ENCODE measurements at places on chromosomes 6 and 20.
A peak's percentile ranks its signal among the peaks of the same experiment; 100 is the strongest.

- DNase-seq = no peak
These were observed 147.8 kb downstream of the HS3ST5 start for GRCh38 chr6:114195027-114195365.

DNA sequence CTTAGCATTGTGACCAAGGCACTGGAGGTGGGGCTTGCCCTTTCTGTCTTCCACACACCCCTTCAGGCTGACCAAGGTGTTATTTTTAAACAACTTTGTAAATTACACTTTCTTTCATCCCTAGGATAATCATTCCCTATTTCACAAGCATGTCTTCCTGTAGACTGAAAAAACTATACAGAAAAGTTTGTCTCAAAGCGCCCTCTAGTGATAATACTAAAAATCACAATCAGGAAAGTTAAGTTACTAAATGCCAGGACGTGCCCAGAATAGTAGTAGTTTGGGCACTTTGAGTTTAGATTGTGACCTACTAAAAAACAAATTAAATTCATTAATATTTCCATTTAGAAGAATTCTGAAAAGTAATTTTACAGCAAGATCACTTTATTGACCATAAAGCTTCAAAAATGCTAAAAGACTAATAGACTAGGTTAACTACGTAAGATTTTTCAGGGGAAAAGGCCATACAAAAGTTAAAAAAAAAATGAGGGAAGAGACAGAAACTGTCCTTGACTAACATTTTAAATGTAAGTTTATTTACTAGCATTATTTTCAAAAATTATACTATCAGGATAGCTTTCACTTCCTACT, 123.3 kb upstream of the DUSP22 start:
- peak; percentile 35 for DNase-seq

- no peak for DNase-seq
These were observed 45.4 kb downstream of the SLC24A3 start for GRCh38 chr20:19257865-19258264.

DNA sequence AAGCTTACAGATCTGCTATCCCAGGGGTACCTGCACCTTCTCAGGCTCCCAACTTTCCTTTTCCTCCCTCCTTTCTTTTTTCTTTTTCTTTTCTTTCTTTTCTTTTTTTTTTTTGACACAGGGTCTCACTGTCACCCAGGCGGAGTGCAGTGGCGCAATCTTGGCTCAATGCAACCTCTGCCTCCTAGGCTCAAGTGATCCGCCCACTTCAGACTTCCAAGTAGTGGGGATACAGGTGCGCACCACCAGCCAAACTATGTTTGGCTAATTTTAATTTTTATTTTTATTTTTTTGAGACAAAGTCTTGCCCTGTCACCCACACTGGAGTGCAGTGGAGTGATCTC, 36.0 kb downstream of the PIM1 start:
- DNase-seq = no peak

- no peak for DNase-seq
These were observed 11.1 kb downstream of the CRISP1 start for GRCh38 chr6:49855221-49855620.

DNA sequence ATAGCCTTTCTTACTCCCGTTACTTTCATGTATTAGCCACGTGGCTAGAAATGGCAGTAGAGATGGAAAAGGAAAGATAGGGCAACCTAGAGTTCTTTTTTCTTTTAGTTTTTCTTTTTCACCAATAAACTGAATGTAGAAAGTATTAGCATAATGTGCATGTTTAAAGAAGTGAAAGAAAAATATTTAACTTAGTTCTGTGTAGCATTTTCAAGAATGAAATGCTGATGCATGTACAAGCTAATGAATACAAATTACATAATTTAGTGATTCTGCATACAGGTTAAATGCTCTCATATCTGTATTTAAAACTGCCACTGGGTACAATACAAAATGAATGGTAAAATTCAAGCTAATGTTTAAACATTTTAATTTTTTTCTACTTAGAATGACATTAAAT, 22.6 kb upstream of the IL20RA start:
- DNase-seq = no peak

DNA sequence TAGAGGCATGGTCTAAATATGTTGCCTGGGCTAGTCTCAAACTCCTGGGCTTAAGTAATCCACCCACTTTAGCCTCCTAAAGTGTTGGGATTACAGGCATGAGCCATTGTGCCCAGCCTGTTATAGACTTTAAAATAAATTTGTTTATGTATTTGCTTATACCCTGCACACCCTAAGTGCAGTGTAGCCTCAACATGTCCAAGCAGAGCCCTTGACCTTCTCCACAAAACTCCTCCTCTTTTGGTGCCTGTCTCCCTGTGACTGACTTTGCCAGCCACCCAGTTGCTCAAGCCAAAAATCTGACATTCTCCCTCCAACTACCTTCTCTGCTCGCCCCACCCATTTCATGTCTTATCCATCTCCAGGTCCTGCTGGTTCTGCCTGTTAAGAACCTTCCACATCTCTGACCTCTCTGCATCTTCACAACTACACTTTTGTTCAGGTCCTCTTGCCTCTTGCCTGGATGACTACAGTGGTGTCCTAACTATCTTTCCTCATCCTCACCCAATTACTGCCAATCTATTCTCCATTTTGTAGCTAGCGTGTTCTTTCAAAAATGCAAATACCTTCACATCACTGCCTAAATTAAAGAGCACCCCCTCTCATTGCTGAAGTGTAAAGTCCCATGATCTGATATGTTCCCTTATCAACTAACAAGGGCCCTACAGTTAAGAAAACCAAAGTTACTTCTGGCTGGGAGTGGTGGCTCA, 11.2 kb upstream of the KIFC1 start:
- no peak for DNase-seq

GRCh38 chr20:20690676-20691476, 21.6 kb downstream of the RALGAPA2 start:
- no peak for DNase-seq

DNA sequence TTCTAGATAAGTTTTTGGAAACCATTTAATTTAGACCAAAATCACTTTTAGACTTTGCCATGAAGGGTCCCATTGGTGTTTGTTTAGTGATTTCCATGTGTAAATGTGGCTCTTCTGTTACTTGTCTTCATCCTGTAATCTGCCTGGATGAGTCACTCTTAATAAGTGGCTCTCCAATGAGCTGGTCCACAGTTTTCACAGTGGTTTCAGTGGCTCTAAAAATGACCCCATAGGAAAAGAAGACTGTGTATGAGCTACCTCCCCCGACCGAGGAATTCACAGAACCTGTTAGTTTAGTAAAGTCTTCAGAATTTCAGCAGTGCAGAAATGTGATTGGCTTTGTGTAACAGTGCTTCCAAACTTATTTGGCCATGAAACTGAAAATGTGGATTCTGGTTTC, 492.0 kb upstream of the MARCKS start:
- no peak for DNase-seq

- no peak for DNase-seq
These were observed 110.5 kb downstream of the ANKRD60 start for GRCh38 chr20:58117944-58118343.

DNA sequence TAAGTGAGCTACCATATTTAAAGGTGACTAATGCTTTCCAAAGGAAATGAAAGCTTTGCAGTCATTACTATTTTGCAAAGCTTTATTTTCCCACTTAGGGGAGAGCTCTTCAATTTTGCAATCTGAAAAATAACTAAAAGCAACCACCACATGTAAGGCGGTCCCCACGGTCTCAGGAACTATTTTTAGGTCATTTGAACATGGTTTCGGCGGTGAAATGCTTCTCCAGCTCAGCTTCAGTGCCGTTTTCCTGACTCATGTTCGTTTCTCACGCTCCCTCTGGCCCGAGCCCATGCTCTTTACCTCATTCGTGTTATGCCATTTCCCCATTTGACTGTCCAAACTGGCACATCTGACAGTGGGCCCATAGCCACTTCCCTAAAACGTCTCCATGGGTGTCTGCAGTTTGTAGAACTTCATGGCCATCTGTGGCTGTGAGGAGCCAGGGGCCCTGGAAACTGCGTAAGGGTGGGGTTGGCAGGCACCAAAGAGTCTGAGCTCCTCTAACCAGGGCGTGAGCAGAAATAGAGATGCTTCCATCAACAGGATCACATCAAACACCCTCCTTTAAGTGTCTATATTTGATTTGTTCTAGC, 46.5 kb downstream of the ADTRP start:
- peak; percentile 78 for DNase-seq

GRCh38 chr6:154840363-154840762, 107.1 kb downstream of the SCAF8 start:
- DNase-seq = no peak

DNA sequence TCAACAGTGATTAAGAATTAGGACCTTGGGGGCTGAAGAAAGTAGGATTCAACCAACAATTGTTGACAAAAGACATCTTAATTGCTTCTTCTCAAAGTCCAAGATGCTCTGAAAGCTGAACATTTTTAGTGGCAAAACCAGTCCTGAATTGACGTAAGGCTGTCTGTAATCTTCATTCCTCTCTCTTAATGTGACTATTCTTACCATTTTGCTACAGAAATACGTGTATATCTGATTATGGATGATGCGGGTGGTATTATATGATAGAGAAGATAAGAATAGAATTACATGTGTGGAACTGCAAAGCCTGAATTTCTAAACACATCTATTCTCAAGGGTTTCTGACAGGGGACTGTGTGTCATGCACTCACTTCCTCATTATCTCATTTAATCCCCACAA, 130.3 kb upstream of the SASH1 start:
- no peak for DNase-seq

GRCh38 chr6:73388800-73389512, 5.7 kb upstream of the DDX43 start:
- peak; percentile 47 for DNase-seq

DNA sequence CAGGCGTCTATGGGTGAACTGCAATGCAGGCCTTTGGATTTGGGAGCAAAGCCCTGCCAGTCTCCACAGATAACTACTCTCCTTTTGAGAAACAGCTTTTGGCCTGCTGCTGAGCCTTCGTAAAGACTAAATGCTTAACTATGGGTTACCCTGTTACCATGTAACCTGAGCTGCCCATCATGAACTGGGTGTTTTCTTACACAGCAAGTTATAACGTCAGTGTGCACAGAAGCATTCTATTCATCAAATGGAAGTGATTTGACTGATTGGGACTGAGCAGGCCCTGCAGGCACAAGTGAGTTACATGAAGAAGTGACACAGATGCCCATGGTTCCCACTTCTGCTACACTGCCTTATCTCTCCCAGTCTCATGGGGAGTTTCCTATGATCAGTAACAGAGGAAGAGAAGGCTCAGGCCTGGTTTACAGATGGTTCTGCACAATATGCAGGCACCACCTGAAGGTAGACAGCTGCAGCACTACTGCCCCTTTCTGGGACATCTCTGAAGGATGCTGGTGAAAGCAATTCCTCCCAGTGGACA, 319.1 kb downstream of the CD83 start:
- no peak for DNase-seq

DNA sequence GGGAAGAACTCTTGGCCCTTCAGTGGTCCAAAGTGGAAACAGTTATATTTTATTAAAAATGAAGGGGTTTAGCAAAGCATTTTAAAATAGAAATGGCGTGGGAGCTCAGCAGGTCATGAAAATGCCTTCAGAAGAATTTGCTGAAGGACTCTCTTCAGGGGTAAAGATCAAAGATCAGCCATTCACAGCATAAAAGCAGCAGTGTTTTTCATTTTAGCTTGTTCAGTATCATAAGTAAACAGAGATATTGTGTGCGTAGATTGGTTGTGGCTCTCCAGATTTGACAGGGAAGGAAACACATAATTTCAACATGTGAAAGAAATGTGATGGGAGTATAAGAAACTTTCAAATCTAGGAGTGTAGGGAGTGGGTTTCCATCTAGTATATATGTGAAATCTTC, 519.2 kb upstream of the MAP3K7 start:
- no peak for DNase-seq

- no peak for DNase-seq
These were observed 211.4 kb downstream of the ERMARD start for GRCh38 chr6:169962604-169963469.

- DNase-seq = no peak
These were observed 80.1 kb downstream of the RIPOR3 start for GRCh38 chr20:50611128-50611810.

DNA sequence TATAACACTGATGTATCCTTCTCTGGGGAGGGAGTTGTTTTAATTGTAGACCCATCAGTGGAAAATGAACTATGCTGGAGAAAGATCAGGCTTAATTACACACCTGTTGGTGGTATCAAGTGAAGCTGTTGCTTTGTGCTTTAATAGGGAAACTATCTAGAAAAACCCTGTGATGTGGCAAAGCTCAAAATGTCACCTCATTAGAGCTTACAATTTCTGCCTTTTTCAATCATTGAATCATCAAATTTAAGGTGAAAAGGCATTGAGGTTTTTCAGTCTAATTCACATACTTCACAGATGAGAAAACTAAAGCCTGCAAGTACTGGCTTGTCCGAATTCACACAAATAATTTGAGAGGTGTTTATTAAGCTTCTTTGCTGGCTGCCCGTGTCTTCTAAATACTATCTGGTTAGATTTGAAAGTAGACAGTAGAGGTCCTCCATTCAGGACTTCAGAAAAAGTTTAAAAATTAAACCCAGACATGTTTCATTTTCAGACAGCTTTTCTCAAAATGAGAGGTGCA, 143.3 kb upstream of the MAP3K7 start:
- DNase-seq = no peak

- DNase-seq = peak; percentile 37
These were observed 19.0 kb downstream of the SMAP1 start for GRCh38 chr6:70686548-70687133.

DNA sequence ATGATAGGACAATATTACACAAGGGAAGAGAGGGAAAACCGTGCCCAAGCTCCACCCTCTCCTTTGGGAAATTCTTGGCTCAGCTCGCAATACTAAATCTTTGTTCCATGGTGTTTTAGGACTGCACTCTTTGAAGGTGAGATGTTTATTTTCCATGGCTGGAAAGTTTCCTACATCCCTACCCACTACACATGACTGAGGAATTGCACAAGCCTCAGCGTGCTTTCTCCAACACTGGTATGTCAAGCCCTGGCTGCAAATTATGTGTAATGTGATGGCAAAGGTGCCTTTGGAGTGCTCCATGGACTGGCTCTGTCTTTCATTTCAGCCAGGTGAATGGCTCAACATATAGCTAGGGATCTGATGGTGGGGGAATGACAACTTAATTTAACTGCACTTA, 134.3 kb downstream of the ISM1 start:
- no peak for DNase-seq

GRCh38 chr6:169170583-169170955, 83.1 kb downstream of the THBS2 start:
- no peak for DNase-seq

- no peak for DNase-seq
These were observed 66.5 kb downstream of the EPM2A start for GRCh38 chr6:145668844-145669243.

DNA sequence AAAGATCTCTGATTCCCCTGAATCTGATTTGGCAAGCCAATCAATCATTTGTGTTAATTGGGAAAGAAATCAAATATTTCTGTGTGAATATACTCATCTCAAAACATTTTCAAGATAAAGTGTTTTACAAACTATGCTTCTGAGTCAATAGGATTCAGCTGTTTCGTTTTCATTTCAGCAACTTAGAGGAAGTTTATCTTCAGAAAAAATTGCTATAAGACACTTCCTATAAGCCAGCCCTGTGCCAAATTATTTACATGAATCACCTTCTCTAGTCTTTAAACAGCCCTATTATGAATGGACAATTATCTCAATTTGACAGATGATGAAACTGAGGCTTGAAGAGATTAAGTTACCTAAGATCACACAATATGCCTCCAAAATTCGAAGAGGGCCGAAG, 10.9 kb downstream of the DEFB129 start:
- DNase-seq = no peak
